Fibroblast of lung (primary cell): ENCODE measurements at places on chromosomes 5 and 9. TPM values are rescaled to one million over a fixed set of nuclear protein-coding genes. Genes with fewer than 3 reads are reported as not detected.
A peak's percentile ranks its signal among the peaks of the same experiment; 100 is the strongest.

Gene ARSI
- polyA plus RNA-seq = 3.3 and 12.5 TPM in 2 replicates

DNA sequence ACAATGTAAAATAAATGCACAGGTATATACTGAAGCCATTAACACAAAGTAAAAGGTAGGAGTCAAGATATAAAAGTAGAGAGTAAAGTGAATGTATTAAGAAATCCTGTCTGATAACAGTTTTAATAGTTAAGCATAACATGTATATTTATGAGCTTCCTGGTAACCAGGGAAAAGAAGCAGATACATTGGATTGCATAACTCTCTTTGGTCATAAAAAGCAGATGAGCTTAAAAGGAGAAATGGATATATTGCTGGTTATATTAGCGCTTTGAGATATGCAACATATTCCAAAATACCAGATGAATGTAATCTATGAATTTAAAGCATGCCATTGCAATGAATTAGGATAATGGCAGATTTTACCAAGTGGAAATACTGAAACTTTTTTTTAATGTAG, 6.2 kb upstream of the TNFSF8 start:
- no peak for DNase-seq

- DNase-seq = no peak
Observed at GRCh38 chr5:126490167-126490940, 67.1 kb downstream of the GRAMD2B start.

- DNase-seq = peak; percentile 83
Observed at GRCh38 chr5:86880785-86881492, 263.2 kb downstream of the COX7C start.

- no peak for DNase-seq
Observed at GRCh38 chr9:136514022-136514714, 31.3 kb upstream of the SEC16A start.

DNA sequence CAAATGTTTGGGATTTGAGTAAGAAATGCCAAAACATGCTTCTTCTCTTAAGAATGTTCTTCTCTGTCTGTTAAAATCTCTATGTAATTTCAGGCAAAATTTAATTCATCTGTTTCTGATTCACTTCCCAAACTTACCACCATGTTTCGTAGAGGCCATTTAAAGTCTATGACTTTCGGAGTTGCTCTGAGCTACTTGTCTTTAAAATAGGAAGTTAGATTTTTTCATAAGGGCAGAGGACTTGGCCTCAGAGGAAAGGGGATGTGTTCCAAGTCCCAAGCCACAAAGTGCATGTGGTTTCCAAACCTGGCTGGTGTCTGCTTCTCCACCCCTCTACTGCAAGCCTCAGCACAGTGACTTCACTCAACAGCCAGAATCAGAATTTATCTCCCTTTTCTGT, 111.3 kb upstream of the ADRA1B start:
- peak; percentile 59 for DNase-seq

- no peak for DNase-seq
Observed at GRCh38 chr5:68739752-68740151, 354.1 kb upstream of the SLC30A5 start.

Gene HTR1A
- not detected in 2 replicates for polyA plus RNA-seq

- no peak for DNase-seq
Observed at GRCh38 chr5:176901260-176902101, 2.3 kb upstream of the HK3 start.

Gene TMEM252
- polyA plus RNA-seq = not detected in 2 replicates

DNA sequence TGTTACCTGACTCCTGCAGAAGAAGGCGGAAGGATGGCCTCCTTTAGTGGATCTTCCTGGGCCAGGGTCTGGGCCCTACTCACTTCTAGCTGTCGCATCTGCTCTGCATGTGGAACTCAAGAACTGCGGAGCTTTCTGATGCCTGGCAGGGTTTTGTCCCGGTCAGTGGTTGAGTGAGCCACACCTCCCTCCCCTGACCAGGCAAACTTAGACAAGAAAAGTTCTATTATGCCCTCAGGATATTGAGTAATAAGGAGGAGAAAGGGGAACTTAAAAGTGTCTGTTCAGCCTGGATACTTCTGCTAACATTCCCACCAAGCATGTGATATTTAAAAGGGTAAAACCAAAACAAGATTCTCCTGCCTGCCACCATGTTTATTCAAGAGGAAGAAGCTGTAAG, at the start of gene FYB1:
FYB1 (minus strand) TSS at position 127 of the 400 bp plus-strand sequence. CDS start 16,603 bp downstream, outside the sequence.
- peak; percentile 12 for DNase-seq

DNA sequence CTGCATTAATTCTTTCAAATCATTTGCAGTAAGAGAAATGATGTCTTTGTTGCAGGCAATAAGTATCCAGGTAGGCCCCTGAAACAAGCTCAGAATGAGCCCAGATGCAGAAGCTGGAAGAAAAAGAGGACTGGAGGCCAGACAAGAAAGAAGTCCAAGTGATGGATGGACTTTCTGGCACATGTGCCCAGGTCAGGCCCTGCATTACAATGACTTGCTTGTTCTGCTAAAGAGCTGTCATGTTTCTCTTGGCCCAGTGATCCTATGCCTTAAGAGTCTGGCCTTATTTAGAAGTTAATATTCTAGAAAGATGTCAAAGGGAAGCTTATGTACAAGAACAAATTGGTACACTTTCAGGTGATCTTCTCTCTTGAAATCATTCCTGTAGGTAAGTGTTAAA, 64.8 kb downstream of the DPYSL3 start:
- DNase-seq = no peak

DNA sequence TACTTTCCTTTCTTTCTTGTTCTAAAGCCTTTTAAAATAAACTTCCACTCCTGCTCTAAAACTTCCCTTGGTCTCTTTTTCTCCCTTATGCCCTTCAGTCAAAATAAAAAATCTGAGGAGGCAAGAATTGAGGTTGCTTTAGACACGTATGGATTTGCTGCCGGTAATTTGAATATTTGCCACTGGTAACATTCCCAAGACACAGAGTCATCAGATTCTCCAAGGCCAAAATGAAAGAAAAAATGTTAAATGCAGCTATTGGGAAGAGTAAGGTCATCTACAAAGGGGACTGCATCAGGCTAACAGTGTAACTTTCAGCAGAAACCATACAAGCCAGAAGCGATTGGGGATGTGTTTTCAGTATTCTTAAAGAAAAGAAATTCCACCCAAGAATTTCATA, 311.1 kb downstream of the CDH18 start:
- DNase-seq = peak; percentile 71

GRCh38 chr5:179060116-179061008, at the start of gene ZNF354C:
Gene ZNF354C (plus strand): TSS chr5:179060373. CDS start chr5:179062069, 1,696 bp downstream.
- DNase-seq = peak; percentile 91

DNA sequence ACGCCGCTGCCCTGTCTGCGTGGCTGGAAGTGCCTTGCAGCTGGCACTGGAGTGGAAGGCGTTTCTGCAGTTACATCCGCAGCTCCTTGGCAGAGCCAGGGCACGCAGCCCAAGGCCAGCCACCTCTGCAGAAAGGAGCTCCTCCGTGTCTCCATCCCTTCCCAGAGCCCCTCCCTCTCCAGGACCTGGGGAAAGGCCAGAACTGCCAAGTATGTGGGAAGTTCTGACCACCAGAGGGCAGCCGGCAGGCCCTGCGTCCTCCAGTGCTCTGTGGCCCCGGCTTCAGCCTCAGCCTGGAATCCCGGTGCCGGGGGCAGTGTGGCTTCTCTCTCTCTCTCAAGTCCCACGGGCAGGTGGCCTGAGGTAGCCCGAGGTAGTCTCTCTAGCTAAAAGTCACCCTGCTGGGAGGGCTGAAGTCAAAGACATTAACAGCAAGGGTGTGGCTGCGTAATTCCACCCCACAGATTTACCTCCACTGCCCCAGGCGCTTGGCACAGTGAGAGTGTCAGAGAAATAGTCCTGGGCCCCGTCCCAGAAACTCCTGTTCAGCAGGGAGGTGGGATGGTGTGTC, 101.7 kb upstream of the FCN2 start:
- peak; percentile 73 for DNase-seq

GRCh38 chr5:16558984-16559629, 57.7 kb downstream of the RETREG1 start:
- no peak for DNase-seq

DNA sequence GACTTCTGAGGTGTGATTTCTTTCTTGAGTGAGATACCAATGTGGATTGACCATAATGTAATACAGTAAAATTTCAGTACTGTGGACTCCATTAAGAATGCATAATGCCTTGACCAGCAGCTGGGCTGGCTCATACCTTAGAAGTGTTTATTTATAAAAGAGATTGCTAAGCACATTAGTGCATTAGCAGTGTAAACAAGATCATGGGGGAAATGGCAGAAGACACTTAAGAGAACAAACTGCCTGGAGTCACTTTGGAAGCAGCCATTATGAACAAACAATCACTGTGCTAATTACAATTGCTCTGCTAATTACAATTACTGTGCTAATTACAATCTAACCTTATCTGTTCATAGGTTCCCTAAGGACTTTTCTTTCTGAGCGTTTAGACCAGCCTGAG, 104.2 kb downstream of the TRIM32 start:
- DNase-seq = no peak

Gene OTULINL
- polyA plus RNA-seq = 0.76 and 2.4 TPM in 2 replicates

DNA sequence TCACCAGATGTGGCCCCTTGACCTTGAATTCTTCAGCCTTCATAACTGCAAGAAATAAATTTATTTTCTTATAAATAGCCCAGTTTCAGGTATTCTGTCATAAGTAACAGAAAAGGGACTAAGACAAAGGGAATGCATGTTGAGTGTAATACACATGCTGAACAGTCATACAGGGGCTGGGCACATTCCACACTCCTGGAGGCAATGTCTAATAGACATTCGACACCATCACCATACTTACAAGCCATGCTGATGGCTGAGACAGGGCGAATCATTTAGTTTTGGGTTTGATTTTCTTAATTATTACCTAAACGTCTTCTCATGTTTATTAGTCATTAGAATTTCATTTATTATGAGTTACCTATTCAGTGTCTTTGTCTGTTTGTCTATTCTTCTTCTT, 68.5 kb downstream of the TENT4A start:
- DNase-seq = no peak

- peak; percentile 84 for DNase-seq
Observed at GRCh38 chr5:124806373-124807077, 60.1 kb upstream of the ZNF608 start.

DNA sequence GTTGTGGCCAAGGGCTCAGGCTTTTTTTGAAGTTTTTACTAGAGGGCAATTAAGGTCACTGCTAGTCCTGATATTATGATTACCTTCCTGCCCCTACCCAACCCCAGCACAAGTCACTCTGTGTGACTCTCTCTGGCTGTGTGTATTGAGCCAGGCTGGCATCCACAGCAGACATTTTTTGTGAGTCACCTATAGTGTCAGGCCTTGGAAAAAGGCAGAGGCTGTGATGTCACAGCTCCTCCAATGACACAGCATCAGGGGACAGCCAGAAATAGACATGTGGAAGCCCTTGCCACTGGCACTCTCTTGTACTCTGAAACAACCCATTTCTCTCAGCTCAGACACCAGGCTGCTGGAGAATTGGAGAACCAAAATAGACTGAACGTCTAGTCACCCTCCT, 145.4 kb downstream of the NMUR2 start:
- DNase-seq = no peak

- DNase-seq = no peak
Observed at GRCh38 chr5:168746893-168747640, 167.9 kb upstream of the PANK3 start.

GRCh38 chr9:95641586-95641985, 124.8 kb upstream of the PTCH1 start:
- DNase-seq = no peak

- DNase-seq = no peak
Observed at GRCh38 chr9:92278110-92278509, 15.4 kb downstream of the IARS1 start.

Gene PCDHGB1
- 1.7 TPM in 2 replicates for polyA plus RNA-seq

DNA sequence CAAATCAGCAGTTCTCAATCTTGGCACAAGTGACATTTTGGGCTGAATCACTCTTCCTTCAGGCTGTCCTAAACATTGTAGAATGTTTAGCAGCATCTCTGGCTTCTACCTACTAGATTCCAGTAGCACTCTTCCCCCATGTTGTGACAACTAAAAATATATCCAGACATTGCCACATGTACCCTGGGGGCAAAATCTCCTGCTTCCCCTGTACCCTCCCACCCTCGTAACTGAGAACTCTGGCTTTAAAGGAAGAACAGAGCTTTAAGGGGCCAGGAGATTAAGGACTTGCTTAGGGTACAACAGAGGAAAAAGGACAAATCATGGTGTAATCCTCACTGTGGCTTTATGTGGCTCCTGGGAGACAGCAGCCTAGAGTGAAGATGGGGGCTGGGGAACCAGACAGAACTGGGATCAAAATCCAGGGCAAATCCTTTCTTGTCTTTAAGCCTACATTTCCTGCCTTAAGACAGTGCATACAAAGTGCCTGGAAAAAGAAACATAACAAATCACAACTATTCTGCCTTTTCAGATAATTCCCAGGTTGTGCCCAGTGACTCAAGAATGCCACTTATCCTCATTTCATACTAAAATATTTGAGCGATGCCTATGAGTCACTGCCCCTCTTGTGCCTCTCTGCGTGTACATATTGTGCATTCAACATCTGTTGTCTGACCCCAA, 109.3 kb downstream of the DAPK1 start:
- DNase-seq = peak; percentile 88

DNA sequence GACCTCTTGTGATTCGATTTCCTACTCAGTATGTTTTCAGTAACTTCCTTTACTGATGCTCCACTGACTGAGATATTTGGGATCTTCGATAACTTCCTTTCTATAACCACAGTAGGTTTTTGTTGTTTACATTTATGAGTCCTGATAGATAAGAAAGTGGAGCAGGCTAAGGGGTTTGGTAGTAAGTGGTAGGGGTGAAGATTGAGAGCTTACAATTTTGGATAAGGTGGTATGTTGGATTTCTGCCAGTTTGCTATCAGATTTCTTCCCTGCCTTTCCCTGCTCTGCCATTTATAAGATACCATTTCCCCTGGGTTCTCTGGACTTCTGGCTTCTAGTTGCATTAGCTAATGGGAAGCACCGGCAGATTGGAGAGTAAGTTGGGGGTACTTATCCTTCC, 7.9 kb upstream of the NDUFS4 start:
- no peak for DNase-seq

Gene AGXT2
- polyA plus RNA-seq = not detected in 2 replicates

Gene ENHO
- polyA plus RNA-seq = 0.07 TPM in 1 of 2 replicates, not detected in the other
